ENCODE measurements at places on chromosomes 4 and X.

DNA sequence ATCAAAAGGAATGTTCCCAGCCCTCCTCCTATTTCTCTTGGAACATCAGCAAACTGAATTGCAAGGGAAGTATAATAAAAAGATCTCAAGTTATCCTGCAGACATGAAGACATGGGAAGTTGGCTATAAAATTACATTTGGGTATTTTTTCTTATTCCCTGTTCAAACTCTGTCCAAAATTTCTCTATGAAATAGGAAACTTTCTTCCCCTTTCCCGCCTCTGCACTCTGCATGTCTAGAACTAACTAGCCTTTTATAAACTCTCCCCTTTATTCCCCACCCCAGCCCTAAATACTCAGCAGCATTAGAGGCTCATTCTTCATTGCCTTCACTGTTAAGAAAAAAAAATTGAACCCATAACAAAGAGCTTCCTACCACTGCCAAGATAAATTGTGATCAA is 126.7 kb upstream of the EDNRA start:
- no peak for DNase-seq

- DNase-seq: no peak
These were observed 38.5 kb downstream of the APBB2 start for GRCh38 chr4:41175794-41176193.

- peak; percentile 7 for DNase-seq
These were observed 23.5 kb downstream of the OTC start for GRCh38 chrX:38375891-38376290.

DNA sequence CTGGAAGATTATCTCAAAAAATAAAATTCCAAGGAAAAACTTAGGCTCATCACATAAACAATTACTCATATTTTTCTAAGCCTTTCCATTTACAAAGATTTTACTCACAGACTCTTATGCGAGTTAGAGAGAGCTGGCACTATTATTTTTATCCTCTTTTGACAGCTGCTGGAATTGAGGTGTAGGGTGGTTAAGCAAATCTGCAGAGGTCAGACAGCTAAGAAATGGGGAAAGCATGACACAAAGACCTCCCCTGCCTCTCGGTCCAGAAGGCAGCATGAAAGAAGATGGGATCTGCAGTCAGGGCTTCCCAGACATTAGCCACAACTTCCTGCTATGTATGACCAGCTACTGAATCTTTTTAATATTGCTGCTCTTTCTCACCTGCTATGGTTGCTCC is 89.9 kb upstream of the CPEB2 start:
- no peak for DNase-seq

- peak; percentile 8 for DNase-seq
These were observed 162.5 kb downstream of the SOX3 start for GRCh38 chrX:140342410-140342809.

DNA sequence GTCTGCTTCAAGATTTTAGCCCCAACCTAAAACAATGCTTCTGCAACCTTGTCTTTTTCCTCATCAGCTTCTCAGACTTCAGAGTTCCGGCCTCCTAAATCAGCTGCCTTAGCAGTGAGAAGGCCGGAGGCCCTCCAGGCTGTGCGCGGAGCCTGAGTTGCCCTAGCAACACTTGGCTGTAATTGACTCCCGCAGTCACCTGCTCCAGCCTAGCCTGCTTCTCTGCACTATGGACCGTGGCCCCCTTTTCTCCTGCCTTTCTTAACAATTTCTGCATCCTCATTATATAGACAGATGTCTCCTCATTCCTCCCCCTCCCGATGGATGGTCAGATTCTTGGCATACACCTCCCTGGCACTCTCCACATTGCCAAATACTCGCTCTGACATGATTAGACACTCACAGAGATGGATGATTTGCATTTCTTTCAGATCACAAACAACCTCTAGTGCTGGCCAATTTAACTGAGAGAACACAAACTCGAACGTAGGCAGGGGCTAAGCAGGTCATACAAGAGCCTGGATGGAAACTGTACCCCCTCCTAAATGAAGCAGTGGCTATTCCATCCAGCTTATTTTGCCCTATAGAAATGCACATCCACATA is 9.5 kb upstream of the HUWE1 start:
- DNase-seq: no peak
